ENCODE measurements at places on chromosomes 16 and 17. TPM values are rescaled to one million over a fixed set of nuclear protein-coding genes. Genes with fewer than 3 reads are reported as not detected.

Gene DCUN1D3
- total RNA-seq, result 14.0 TPM

Gene VMO1
- not detected for total RNA-seq

Gene HSPB9
- total RNA-seq, result not detected

Gene TMED6
- total RNA-seq, result not detected

Gene KRT20
- not detected for total RNA-seq

- DNase-seq, result no peak
Measured at GRCh38 chr17:79970576-79971068, 65.0 kb downstream of the TBC1D16 start.

DNA sequence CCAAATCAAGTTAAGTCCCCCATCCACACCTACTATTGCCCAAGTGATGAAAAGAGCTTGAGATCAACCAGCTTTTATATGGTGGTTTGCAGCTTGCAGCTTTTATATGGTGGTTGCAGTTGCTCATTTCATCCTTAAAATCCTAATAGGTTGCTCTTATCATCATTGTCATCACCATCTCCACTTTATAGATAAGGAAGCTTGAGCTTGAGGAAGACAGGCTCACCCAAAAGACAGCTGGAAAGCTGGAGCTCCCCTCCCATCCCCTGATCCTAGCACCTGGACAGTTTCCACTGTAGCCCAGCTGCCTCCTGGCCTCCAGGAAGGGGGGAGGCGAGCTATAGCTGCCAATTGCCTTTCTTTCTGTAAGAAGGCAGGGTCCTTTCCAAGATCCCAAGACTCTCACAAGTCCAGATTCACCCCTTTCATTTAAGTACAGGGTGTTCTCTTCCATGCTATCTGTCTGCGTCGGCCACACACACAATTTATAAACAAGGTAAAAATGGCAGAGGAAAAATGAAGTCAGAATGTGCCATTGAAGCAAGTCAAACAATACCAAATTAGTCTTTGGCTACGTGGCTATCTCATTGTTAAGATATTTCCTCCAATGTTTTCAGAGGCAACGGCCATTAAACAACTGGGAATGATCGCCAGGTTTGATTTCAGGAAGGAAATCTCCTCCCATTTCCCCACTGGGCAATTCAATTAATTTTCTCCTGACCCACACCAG, 63.3 kb downstream of the PECAM1 start:
- DNase-seq, result no peak

GRCh38 chr17:57776366-57776765, 31.3 kb upstream of the CCDC182 start:
- no peak for DNase-seq

GRCh38 chr17:40633871-40634270, 13.7 kb downstream of the SMARCE1 start:
- DNase-seq, result no peak

GRCh38 chr16:10896723-10897122, 19.7 kb downstream of the CIITA start:
- DNase-seq, result no peak

- no peak for DNase-seq
Measured at GRCh38 chr16:82329504-82330192, 159.6 kb upstream of the MPHOSPH6 start.

GRCh38 chr17:46935658-46936266, 12.8 kb downstream of the GOSR2 start:
- no peak for DNase-seq

DNA sequence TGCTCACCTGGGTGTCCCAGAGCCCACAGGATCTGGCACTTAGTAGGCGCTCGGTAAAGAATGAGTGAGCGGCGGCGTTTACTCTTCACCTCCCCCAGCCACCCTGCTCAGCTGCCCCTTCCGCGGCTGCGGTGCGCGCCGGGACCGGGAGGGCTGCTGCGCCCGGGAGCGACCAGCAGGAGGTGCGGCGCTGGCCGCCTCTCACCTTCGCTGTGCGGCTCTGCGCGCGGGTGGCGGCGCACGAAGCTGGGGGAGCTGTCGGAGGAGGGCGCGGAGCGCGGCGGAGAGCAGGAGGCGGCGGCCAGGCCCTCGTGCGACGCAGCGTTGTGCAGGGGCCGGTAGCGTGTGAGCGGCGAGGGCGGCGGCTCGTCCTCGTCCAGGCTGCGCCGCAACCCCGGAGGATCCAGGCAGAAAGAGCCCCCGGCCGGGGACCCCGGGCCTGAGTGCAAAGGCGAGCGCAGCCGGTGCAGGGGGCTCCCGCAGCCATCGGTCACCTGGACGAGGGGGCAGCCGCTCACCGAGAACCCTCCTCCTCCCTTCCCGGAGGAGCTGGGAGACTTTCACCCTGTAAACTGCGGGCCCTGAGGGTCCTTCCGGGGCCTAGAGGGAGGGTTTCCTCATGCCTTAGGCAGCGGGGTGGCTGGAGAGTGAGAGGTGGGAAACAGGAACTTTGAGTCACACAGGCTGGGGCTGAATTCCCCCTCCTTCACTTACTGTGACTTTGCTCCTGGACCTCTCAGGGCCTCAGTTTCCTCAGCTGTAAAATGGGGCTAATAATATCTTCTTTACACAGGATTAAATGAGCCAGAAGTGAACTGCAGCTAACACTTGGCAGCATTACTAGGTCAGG, 12.5 kb downstream of the SAMD14 start:
- DNase-seq, result no peak

DNA sequence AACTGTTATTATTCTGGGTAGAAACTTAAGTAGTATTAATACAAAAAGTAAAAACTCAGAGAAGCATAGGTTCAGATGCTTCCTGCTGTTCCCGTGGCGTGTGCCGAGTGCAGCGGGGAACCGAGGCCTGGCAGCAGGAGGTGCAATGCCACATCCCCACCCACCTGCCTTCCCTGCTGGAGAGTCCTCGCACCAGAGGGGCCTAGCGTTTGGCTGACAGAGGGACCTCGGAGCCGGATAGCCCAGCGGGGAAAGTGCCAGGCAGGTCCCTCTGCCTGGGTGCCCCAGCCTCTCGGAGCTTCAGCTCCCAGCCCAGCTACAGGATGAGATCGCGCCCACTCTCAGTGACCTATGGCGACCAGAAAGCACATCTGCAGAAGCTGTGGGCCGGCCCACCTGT, 169.6 kb upstream of the GSE1 start:
- no peak for DNase-seq

- DNase-seq, result no peak
Measured at GRCh38 chr17:46898860-46899259, 24.1 kb upstream of the GOSR2 start.

DNA sequence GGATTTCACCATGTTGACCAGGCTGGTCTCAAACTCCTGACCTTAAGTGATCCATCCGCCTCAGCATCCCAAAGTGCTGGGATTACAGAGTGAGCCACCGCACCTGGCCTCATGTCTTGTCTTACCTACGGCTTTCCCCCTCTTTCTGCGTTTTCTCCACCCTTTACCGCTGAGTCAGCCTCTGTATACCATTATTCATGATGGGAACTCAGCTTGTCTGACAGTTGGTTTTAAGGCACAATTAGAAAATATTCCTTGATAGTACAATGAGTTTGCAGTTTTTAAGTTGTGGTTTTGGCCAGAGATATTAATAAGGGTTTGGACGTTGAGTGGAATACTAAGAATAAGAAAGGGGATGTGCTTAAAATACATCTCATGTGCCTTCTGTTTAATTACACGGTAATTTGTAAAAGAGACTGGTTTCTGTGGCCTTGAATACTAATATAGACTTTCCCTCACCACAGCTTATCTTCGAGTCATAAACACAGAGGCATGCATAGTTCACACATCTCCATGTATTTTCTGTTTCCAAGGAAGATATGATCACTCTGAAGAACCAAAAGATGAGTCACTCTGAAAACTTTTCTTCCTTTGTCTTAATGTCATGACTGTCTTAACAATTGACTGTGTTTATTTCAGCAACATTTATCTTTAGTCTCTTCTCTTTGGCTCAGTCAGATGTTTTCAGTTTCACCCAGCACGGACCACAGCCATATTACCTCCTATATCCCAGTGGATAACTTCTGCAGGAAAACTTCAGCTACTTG, 54.4 kb downstream of the PITPNC1 start:
- no peak for DNase-seq
